Left lobe of liver (tissue), 2 donors: ENCODE measurements at places on chromosomes 16 and 17.
A peak's percentile ranks its signal among the peaks of the same experiment; 100 is the strongest.

DNA sequence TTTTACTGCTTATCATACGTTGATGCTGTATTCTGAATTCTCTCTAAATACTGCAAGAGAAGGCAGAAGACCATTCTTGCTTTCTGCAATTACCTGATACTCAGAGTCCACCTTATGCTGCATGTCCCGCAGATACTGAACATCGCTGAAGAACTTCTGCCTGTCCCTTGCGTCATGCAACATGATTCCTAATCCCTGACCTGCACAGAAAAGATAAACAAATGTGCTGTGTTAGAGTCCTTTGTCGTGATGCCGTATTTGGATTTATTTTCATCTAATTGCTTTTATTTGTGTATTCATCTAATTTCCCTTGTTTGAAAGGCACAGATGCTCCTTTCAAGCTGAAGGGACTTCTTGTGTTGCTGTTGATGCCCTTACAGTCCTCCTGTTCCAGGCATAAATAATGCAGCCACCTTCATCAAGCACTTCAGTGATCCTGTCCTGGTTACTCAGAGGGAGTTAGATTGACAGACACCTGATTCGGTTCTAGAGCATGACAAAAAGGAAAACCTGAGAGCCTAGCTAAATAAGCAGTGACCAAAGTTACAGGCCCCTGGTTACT, 6.5 kb downstream of the MARCHF10 start:
- DNase-seq: no peak

DNA sequence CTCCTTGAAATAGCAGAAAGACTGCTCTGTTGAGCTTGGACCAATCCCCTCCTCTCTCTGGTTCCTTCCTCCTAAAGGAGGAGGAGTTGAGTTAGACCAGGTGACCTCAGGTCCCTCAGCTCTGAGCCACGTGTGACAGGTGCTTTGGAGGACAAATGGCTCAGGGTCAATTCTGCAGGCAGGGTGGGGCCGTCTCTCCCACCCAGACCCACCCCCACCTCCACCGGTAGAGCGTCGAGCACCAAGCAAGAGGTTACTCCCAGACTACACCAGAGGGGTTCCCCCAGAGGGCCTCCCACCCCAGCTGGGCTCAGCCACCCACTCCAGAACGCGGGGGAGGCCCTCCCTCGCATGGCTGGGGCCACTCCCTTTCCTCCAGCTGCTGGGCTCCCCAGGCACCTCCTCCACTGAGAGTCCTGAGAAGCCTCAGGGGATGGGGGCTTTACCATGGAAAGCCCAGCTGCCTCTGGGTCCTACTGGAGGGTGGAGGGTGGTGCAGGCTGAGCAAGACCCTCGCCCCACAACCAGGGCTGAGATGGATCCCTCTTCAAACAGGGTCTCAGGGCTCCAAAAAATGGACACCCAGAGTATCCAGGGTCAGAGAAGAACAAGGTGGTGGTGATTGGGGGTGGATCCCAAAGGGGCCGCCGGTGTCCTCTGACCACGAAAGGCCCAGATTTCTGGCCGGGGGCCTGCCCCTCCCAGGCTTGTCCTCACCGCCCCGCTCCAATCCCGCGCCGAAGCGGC, 7.6 kb downstream of the MYO1C start:
- no peak for DNase-seq

DNA sequence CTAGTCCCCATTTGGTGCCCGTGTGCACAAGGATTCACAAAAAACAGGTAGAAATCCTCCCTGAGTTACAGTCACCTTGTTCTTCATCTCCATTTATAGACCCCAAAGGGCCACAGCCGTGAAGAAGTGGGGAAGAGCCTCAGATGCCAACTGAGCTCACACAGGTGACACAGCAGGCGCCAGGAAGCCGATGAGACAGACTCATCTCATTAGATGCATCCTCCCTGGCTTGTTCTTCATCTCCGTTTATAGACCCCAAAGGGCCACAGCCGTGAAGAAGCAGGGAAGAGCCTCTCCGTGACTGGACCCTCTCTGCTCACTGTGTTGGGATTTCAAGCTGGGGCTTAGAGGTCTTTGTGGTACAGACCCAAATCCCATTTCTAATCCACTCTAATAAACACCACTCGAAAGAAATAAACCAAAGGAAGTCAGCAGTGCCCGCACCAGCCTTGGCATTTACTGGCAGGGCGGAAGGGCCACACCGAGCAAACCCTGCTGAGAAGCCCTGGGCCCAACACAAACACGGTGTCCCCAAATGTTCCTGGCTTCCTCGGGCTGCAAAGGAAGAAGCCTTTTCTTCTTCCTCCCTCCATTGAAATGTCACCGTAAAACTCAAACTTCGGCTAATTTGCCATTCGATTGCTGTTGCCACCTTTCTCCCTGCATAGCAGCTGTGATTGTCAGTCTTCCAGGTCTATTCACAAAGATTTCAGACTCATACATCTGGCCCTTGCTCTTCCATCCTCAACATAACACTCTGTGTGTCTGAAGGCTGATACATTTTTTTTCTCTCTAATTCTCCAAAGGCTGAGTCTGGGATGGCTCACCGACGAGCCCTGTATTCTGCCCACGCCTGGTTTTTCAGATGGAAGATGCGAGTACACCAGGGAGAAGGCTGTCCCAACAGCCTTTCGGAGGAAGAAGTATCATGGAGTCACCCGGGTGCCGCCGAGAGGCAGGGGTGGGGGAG, 44.9 kb upstream of the DOC2B start:
- DNase-seq: no peak

- no peak for DNase-seq
These were observed 12.3 kb upstream of the CDRT4 start for GRCh38 chr17:15479703-15480102.

- DNase-seq: no peak
These were observed 656 bp upstream of the PRR29 start for GRCh38 chr17:63997341-63998048.

- no peak for DNase-seq
These were observed 38.3 kb upstream of the PRSS54 start for GRCh38 chr16:58332997-58333700.

DNA sequence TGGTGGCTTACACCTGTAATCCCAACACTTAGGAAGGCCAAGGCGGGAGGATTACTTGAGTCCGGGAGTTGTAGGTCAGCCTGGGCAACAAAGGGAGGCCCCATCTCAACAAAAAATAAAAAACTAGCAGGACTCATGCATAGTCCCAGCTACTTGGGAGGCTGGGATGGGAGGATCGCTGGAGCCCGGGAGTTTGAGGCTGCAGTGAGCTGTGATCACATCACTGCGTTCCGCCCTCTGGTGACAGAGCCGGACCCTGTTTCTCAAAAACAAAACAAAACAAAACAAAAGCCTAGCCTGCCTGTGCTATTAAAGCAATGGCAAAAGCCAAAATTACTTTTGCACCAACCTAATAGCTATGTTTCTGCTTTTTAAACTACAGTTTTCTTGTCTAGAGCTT, 1.5 kb downstream of the FCSK start:
- DNase-seq: no peak

DNA sequence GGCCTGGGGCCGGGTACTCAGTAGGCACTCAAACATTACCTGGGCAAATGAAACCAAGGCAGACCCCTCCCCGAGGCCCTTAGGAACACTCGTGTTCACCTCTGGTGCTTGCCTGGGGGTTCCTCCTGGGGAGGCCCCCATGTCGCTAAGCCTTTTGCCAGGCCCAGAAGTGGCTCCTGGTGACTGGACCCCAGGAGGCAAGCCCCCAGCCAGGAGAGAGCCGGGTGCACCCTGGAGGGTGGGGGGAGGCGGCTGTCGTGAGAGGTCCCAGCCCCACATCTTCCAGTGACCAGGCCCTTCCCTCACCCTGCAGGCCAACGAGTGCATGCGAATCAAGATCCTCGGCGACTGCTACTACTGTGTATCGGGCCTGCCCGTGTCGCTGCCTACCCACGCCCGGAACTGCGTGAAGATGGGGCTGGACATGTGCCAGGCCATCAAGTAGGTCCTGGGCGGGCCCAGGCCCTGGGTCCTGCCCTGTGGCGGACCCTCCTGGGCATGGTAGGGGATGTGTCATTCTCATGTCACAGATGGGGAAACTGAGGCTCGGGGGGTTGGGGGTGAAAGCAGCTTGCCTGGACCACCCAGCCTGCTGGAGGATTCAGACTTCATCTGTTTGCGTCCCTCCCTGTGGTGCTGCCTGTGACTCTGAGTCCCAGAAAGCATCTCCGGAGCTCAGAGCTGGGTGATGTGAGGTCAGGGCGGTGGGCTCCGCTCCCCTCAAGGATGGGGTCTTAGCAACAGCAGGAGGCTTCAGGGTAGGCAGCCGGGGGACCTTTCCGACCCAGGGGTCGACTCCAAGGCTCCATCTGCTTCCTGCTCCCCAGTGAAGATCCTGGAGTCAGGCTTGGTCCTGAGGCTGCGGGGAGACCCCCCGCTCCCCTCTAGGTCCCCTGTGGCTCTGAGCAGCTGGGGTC, 32.5 kb downstream of the ADCY7 start:
- no peak for DNase-seq

DNA sequence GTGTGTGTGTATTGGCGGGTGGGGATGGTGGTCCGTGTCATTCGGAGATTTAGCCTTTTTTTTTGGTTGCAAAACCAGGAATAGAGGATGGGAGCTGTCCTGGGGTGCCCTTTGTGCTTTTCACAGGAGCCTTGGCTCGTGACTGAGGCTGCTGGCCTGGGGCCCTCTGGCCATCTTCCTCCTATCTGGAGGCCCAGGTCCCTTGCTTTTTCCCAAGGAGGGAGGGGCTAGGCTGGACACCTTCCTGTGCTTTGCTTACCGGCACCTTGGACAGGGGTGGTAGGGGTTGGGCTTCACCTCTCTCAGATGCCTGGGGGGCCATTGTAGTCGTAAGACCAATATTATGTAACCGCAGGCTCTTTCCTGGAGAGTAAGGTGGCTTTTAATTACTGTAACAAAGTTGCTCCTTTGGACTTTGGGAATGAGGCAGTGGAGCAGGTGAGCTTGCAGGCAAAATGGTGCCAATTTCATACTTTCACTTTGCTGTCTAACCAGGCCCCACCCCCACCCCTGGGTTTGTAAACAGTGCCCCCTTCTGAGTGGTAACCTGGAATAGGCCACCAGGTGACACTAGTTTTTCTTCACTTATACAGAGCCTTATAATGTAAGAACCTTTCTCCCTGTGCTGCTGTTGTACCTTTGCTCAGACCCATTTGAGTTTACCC, 1.2 kb downstream of the DYNLL2 start:
- peak; percentile 78 for DNase-seq

- DNase-seq: no peak
These were observed 281.8 kb downstream of the IRF8 start for GRCh38 chr16:86180780-86181179.

DNA sequence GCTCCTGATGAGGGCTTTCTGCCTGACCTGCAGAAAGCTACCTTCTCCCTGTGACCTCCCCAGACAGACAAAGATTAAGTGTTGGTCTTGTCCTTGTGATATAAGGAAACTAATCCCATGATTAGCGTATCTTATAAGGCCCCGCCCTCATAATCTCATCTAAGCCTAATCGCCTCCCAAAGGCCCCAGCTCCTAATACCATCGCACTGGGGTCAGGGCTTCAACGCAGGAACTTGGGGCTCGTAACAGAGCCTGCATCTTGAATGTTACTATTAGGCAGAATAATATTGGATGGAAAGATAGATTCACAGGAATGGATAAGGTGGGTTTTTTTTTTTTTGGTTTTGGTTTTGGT, 78.9 kb downstream of the C16orf95 start:
- no peak for DNase-seq

DNA sequence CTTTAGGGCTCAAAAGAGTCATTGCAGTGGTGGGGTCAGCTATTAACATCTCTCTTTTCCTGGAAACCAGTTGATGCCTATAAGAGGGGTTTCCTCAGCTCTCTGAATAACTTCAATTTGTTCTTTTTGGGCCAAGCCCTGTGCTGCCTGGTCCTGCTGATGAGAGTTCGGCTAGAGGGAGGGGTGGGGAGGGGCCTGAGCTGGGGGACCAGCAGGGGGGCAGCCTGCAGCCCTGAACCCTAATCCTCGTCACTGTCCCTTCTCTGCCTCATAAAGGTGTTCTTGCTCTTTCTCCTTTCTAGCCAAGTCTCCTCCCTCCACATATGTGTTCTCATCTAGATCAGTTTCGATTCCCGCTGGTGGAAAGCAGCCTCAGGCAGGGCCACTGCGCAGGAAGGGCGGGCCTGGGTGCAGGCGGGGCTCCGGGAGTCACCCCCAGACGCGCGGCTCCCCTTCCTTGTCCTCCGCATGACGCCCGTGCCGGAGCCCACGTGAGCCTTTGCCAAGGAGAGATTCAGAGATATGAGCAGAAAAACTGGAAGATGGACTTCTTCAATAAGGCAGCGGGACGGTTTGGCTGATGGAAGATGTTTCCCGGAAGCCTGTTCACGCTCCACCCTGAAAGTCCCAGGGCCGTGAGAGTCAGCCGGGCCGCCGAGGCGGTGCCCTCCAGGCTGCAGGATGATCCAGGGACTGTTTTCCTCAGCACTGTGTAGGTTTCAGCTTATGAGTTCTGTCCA, 15.0 kb upstream of the RHOT1 start:
- peak; percentile 84 for DNase-seq

DNA sequence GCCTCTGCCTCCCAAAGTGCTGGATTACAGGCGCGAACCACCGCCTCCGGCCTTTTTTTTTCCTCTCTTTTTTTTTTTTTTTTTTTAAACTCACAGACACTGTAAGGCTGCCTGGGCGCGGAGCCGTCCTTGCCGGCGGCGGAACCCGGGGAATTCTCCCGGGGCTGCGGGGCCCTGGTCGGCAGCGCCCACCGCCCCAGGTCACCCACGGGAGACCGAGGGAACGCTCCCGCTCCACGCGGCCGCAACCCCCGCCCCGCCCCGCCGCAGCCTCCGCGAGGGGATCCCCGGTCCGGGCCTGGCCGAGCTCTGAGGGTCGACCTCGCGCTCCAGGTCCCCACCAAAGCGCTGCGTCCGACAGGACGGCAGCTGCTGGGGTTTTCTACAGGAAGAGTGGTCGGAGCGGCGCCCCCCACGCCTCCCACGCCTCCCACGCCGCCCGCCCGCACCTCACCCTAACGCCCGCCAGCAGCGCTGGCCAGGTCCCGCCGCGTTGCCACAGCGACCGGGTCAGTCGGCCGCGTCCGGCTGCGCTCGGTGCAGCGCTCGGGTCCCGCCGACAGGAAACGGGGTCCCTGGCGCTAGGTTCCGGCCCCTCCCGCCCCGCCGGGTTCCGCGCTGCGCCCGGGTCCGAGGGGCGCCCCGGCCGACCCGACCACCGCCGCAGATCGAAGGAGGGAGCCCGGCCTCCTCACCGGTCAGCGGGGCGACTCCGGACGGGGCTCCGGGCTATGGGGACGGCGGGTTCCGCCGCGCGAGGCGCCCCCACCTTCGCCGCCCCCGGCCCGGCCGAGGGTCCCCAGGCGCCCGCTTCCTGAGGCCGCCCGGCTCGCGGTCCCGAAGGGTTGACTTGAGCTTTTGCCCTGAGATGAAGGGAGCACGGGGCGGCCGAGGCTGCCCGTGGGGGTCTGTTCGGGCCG, at the start of gene CCDC57:
TSS of gene CCDC57 (minus strand) at position 512 of the 920 bp plus-strand sequence. CDS start 10,898 bp downstream, outside the sequence.
- DNase-seq: peak; percentile 85
